ENCODE measurements at places on chromosomes 6 and 20.

- DNase-seq, result no peak
Measured at GRCh38 chr20:34061695-34062094, 50.3 kb downstream of the EIF2S2 start.

- no peak for DNase-seq
Measured at GRCh38 chr20:513429-513828, 30.2 kb downstream of the CSNK2A1 start.

- no peak for DNase-seq
Measured at GRCh38 chr6:21034345-21034744, 500.1 kb downstream of the CDKAL1 start.

- no peak for DNase-seq
Measured at GRCh38 chr6:165634101-165634880, 28.8 kb downstream of the PDE10A start.

- no peak for DNase-seq
Measured at GRCh38 chr6:133623065-133623464, 265.8 kb upstream of the TCF21 start.
